T-helper 2 cell (primary cell): ENCODE measurements at places on chromosomes 6 and 20.

- DNase-seq, result no peak
Measured at GRCh38 chr20:18090044-18090443, 32.3 kb upstream of the OVOL2 start.

GRCh38 chr20:4613718-4614620, 107.7 kb upstream of the PRND start:
- DNase-seq, result no peak

- DNase-seq, result no peak
Measured at GRCh38 chr6:40685862-40686261, 98.7 kb upstream of the LRFN2 start.

GRCh38 chr6:149861603-149862423, 2.3 kb downstream of the LRP11 start:
- DNase-seq, result no peak

- DNase-seq, result no peak
Measured at GRCh38 chr6:100479179-100480035, 14.7 kb upstream of the SIM1 start.

DNA sequence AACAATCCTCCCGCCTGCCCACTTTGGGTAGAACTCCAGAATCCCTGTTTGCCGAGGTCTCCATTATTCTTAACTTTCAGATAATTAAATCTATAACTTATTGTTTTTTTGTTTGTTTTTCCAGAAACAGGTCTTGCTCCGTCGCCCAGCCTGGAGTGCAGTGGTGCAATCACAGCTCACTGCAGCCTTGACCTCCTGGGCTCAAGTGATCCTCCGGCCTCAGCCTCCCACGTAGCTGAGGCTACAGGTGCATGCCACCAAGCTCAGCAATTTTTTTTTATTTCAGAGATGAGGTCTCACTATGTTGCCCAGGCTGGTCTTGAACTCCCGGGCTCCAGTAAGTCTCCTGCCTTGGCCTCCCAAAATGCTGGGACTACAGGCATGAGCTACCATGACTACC, 28.8 kb downstream of the ZMYND8 start:
- no peak for DNase-seq

GRCh38 chr6:57207141-57207540, 15.0 kb downstream of the RAB23 start:
- no peak for DNase-seq
